ENCODE measurements at places on chromosomes 11 and 22.

- no peak for DNase-seq
These were observed 72.4 kb upstream of the ISX start for GRCh38 chr22:34993548-34993947.

DNA sequence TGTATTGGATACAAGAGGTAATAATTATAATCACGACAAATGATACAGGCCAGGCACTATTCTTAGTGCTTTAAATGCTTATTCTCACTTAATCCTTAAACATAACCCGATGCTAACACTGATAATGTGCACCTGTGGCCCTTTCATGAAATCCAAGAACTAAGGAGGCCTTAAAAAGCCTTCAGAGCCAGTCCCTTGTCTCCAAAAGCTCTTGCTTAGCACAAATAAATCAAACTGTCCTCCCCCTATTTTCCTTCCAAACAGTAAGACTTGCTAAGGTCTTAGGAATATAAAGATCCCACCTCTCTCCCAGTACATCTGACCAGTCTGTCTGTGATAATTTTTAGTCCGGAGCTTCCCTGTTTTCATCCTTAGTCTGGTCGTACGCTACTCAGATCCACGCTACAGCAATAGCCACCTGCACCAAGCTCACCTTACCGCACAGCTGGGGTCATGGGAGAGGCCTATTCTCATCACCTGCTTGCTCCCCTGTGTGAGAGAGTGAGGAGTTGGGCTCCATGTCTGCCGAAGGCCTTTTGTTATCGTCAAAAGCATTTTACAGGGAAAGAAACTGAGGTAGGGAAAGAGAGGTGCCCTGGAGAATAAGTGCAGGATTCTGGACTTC is 16.9 kb downstream of the FXYD6 start:
- DNase-seq = no peak

- no peak for DNase-seq
These were observed 31.9 kb downstream of the SCGB1A1 start for GRCh38 chr11:62450543-62451240.

GRCh38 chr22:19837915-19838314 is 16.8 kb downstream of the GNB1L start:
- DNase-seq = no peak

DNA sequence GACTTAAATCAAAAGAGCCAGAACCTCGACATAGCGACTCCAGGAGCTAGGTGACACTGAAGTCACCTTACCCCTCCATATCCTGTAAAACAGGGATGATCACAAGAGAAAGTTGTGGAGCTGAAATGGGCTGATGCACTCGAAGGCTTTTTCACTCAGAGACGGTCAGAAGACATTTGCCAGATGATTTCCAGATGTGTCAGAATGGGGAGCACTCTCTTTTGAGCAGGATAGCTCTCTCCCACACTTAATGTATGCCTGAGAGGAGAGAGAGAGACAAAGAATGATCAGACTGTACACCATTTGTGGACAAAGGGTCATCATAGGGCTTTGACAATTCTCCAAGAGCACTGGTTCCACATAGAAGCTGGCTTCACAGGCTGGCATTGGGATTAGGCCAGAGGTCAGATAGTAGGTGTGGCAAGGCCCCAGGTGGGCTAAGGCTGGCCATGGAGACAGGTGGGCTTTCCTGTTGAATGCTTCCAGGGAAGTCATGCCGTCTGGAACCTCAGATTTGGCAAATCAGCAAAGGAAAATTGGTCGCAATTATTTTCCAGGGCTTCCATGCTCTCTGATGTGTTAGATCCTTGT is 42.3 kb upstream of the ETS1 start:
- DNase-seq = no peak

DNA sequence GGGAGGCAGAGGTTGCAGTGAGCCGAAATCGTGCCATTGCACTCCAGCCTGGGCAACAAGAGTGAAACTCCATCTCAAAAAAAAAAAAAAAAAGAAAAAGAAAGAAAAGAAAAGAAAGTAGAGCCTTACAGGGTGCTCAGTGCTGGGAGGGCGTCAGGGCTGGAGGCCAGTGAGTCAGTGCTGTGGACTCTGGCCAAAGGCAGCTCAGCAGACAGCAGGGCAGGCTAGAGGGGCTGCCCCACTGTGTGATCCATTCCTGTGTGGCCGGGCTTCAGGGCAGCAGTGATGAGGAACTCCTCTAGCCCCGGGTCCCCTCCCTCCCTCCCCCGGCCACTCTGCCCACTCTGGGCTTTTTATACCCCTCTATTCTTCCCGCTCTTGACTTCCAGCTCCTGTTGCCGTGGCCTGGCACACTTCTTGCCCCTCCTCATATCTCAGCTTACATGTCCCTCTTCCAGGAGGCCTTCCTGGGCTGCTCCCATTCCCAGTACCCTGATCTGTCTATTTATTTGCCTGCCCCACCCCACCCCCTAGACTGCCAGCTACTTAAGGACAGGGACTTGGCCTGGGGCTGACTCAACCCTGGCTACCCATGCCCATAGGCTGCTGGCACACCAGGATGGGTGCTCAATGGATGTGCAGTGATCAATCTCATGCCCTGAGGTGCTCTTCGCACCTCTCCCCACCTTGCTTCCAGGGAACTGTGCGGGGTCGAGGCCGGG is 10.1 kb downstream of the SYT12 start:
- no peak for DNase-seq

DNA sequence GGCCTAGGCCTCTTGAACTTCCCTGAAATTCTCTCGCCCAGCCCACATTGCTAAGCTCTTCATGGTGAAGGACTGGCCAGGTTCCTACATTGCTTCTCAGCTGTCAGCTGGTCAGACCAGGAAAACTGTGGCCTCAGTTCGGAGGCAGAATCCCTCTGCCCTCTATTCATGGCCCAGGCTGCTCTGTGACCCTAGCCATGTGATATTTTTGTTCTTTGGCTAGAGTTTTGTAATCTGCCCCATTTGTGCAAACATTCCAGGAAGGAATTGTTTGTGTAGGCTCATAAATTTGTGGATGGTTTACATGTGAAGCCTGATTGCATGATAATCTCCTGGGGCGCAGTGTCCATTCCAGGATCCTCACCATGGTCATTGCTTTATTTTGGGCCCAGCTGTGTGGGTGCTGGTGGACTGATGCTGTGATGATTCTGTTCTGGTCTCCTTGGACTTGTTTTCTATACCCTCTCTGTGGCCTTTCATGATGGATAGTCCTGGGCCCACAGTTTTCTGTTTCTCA is 149.1 kb upstream of the E2F8 start:
- DNase-seq = no peak

GRCh38 chr11:66749091-66749490 is 20.1 kb upstream of the SPTBN2 start:
- no peak for DNase-seq

- DNase-seq = no peak
These were observed 18.5 kb downstream of the SPECC1L start for GRCh38 chr22:24289114-24289513.

- DNase-seq = no peak
These were observed 3.0 kb upstream of the SORL1 start for GRCh38 chr11:121449123-121449522.

- DNase-seq = no peak
These were observed 473 bp downstream of the TXN2 start for GRCh38 chr22:36480941-36481392.

GRCh38 chr11:131042041-131042390 is 125.7 kb upstream of the SNX19 start:
- DNase-seq = no peak

DNA sequence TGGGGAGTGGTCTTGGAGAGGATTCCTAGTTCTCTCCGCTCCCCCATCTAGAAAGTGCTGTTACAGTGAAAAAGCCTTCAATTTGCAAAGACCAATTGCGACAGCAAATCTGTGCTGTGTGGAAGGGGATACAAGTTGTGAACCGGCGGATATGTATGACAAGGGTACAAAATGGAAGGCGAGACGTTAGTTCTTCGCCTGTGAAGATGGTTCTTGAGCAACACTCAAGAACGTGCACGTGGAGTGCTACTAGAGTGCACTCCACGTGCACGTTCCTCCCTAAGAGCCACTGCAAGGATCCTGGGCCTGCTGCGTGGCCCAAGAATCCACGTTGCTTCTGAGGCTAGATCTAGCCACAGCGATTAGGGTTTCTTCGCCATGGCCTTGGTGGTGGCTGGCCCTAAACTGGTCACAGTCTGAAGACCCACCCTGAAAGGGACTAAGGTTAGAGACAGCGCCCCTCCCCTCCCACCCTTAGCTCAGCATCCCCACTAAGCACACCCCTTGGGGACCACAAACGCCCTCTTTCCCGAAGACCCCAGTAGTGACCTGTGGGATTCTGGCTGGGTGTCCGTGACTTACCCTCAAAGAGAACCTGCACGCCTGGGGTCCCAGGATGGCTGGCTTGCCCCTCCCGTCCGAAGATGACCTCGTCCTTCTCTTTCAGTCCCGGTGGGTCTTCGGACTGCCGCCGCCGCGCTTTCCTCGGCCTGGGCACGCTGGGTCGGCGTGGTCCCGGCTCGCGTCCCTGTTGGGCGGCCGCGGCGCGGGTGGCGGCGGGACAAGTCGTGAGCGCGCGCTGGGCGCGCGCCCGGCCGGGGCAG is 519 bp upstream of the PDE3B start:
- peak; percentile 4 for DNase-seq

GRCh38 chr11:67265633-67266448 is 432 bp upstream of the GRK2 start:
- peak; percentile 53 for DNase-seq

GRCh38 chr11:114559425-114560310 is at the start of gene NXPE1:
Gene NXPE1 (minus strand): TSS chr11:114559881. CDS start chr11:114551201, 8,680 bp downstream.
- DNase-seq = no peak

DNA sequence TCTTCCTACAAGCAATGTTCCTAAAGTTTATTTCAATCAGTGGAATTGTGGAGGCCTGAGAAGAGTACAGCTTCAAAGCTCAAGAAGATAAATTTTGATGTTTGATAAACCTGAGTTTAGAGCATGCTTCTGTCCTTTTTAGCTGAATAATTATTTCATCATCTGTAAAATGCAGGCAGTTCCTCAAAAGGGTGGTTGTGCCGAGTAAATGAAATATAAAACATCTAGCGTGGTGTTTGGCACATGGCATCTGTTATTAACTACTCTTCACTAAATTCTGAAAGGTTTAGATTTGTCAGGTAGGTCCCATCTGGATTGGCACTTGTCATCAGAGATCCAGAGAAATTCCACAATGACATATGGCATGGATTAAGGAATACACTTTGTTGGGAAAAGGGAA is 155.1 kb downstream of the DDX10 start:
- no peak for DNase-seq

DNA sequence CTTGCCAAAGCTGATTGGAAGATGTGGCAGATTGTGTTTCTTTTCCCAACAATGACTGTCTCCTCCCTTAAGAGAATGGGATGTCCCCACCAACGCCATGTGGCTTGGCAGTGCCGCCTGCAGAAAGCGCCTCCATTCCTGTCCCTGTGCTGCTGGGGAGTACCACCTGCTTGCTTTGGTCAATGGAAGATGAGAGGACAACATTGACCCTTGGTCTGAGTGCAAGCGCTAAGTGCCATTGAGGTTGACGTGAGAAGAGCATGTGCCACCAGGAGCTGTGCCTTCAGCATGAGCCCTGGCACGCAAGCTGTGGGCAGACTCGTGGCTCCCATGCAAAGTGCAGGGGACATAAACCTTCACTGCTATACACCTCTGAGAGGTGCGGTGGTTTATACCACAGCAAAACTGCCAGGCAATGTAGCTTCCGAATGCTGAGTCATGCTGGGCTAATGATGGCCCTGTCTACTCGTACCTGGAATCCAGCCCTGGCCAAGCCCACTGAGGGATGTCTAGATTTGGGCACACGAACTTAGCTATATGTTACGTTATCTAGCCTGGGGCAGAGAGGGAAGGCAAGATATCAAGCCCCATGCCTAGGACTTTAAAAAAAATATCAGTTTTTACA is 41.9 kb downstream of the MYEOV start:
- no peak for DNase-seq

GRCh38 chr11:47589584-47589976 is 3.1 kb downstream of the FAM180B start:
- no peak for DNase-seq
